ENCODE measurements at places on chromosomes 11 and 22.

GRCh38 chr11:110471371-110471770 is 41.6 kb downstream of the FDX1 start:
- DNase-seq = no peak

- peak; percentile 23 for DNase-seq
Measured at GRCh38 chr11:93543292-93543977, at the start of gene SMCO4. Gene SMCO4, minus strand, starts transcription at chr11:93543391. Its CDS starts 64,202 bp downstream, at chr11:93479189.

DNA sequence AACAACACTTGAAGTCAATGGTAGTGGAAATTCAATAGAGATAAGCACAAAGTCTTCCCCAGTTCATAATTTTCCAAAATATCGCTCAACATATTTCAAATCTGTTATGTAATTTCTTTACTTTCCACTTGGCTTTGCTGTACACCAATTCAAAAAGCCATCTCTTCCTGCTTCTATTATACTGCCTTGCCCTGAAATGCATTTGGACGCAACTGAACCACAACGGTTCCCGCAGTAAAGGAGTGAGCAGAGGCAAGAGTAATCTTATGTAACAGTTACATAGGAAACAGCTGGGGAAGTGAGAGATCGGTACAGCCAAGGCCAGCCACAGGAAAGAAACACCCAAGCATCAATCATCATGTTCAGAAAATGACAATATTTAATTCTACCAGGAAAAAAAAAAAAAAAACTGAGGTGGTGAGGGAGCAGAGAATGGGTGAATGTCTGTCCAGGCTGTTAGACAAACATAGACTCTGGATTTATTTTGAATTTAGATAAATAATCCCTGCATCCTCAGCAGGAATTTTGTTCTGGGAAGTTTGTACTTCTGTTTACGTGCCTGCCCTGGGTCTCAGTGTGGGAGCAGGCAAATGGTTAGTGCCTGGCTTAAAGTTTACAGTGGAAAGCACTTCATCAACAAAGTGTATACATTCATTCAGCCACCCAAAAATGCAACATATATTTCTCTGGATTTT is 392.2 kb downstream of the ETS1 start:
- no peak for DNase-seq

GRCh38 chr22:27784120-27784475 is 17.5 kb downstream of the MN1 start:
- no peak for DNase-seq

GRCh38 chr11:12827929-12828812 is 153.9 kb downstream of the TEAD1 start:
- DNase-seq = no peak

DNA sequence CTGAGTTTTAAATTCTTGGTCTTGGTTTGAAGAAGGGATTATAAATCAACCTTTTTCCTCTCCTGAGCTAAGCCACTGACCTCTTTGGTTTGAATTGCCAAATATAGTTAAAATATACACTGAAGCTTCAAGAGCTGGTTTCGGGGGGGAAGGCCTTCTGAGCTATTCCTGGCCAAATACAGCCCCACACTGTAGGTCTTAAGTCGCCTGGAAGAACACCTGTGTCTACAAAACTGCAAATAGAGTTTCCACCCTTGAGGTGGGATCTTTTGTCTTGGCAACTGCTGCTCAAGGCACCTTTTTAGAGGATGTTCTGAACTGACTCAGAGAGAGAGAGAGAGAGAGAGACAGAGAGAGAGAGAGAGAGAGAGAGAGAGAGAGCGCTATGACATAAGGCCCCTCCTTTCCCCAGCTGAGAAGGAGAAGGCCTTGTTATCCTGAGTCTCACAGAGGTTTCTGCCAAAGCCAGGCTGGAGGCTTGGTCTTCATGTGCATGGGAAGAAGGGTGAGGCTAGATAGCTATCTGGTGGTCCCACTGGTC is 5.5 kb downstream of the ADM start:
- DNase-seq = no peak

- no peak for DNase-seq
Measured at GRCh38 chr11:71286701-71287643, 34.6 kb upstream of the SHANK2 start.

- DNase-seq = no peak
Measured at GRCh38 chr11:94169516-94169915, 40.9 kb downstream of the PANX1 start.

GRCh38 chr11:69489031-69489745 is 7.7 kb downstream of the LINC01488 start:
- no peak for DNase-seq

DNA sequence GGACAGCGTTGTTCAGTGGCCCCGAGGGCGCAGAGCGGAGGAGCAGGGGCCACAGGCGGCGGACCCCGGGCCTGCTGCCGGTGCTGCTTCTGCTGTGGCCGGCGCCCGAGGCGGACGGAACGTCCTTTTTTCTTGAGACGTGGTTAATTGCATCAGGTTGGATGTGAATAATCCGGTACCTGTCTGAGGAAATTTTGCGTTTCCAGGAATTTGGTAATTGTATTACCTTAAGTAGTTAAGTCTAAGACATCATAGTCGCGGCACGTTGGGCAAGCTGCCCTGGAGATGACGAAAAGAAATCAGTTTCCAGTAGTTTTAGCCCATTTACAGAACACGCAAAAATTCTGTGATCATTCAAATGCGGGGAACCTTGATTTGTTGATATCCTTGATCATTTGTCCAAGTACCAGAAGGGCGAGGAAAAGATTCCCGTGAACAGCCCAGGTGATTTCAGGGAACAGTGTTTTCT is 789 bp downstream of the SPECC1L start:
- DNase-seq = no peak

GRCh38 chr11:131824771-131825170 is 454.4 kb downstream of the NTM start:
- no peak for DNase-seq

- DNase-seq = no peak
Measured at GRCh38 chr11:539971-540481, 2.7 kb downstream of the LRRC56 start.

DNA sequence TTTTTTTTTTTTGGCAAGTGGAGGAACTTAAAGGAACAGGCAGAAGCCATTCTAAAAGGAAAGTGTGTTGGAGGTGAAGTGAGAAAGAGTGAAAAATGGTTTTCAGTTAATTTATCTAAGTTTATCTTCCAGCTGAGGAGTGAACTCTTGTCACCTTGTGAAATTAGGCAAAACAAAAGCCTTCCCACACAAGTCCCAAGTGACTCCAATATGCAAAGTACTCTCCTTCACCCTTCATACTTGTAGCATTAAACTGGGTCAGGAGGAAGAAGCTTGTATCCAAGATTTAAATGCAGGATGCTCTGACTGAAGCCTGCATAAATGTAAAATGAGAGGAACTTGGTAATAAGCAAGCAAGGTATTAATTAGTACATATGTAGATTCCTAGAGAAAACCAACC is 796.8 kb downstream of the DLG2 start:
- DNase-seq = no peak
